Effector memory CD4-positive, alpha-beta T cell (primary cell): ENCODE measurements at places on chromosomes 12 and 14.

- DNase-seq: no peak
Measured at GRCh38 chr14:52094546-52095271, 25.9 kb upstream of the NID2 start.

GRCh38 chr12:29405561-29405960 lies 24.6 kb upstream of the ERGIC2 start:
- DNase-seq: no peak

DNA sequence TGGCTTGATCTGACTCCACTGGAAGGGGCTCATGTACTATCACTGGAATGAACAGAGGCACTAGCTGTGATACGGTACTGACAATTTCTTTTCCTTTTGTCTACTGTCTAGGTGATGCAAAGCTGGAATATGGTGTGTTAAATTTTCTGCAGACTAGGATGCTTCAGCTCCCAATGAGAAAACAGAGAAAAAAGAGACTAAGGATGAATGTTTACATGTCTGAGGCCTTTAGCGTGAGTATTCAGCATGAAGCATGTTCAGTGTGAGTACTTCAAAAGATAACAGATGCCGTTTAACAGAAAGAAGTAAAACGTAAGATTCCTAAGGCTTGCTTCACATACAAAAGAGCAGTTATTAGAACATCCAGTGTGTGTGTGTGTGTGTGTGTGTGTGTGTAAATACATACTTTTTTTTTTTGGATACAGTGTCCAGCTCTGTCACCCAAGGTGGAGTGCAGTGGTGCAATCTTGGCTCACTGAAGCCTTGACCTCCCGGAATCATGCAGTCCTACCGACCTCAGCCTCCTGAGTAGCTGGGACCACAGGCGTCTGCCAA lies 92.3 kb upstream of the FERMT2 start:
- DNase-seq: no peak

DNA sequence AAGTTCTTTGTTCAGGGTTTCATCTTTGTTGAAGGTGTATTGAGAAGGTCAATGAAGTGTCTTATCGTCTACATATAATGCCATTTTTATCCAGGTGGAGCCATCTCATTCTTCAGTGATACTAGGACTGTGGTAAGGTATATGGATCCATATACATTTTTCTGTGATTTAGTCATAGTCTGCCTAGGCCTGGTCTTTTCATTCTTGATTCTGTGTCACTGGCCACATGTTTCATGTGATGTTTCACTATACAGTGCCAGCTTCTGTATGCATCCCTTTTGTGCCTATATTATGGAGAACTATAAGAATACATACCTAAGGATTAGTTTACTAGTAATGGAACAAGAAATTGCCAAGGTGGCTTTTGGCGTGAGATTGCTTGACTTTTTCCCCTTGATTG lies 40.5 kb downstream of the VEZT start:
- DNase-seq: no peak

GRCh38 chr12:9343731-9344130 lies 135.5 kb upstream of the PZP start:
- DNase-seq: no peak

DNA sequence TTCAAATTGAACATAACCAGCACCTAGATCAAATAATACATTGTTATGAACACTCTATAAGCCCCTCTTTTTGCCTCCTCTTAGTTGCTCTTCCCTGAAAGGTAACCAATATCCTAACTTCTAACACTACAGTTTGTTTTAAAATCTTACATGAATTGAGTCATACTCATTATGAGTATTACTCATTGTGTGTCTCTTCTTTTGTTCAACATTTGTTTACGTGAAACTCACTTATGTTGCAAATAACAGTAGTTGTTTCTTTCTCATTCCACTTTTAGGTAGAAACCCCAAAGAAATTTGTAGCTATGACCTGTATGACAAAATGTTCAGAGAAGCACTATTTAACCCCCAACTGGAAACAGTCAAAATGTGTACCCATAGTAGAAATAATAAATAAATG lies 6.6 kb downstream of the LRRC9 start:
- DNase-seq: no peak

GRCh38 chr12:7005311-7005710 lies 13.0 kb downstream of the LPCAT3 start:
- DNase-seq: no peak

- no peak for DNase-seq
Measured at GRCh38 chr14:40682131-40682913, 924.4 kb upstream of the LRFN5 start.

DNA sequence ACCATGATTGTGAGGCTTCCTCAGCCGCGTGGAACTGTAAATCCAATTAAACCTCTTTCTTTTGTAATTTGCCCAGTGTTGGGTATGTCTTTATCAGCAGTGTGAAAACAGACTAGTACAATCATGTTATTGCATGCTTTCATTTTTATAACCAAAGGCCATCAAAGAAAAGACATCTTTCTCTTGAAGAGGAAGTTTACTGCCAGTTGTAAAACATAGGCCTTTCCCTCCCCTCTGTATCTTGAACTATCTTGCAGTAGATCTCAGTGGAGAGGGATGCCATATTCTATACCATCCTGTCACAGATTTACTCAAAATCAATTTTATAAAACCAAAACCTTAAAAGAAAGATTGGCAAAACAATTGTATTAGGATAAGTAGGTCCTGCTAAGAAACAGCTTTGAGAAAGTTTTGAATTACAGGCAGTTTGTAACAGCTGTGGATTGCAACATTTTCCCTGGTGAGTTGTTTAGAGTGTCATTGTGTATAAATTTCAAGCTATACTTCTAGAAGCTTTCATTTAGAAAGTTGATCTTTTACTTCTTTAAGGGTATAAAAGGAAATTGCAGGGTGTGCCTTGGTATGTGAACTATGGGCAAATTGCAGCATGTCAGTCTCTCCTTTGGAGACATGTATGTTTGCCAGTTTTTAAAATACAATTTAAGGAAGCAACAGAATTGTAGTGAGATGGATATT lies 128.0 kb downstream of the ATP23 start:
- DNase-seq: no peak

GRCh38 chr14:20719777-20720176 lies 25.9 kb upstream of the EDDM3A start:
- no peak for DNase-seq

GRCh38 chr12:34033628-34034296 lies 11.5 kb downstream of the ALG10 start:
- no peak for DNase-seq
